ENCODE measurements at places on chromosomes 3 and 15.

- DNase-seq = no peak
Observed at GRCh38 chr3:117139681-117140080, 430.1 kb downstream of the TUSC7 start.

- DNase-seq = no peak
Observed at GRCh38 chr15:76939715-76940114, 8.2 kb downstream of the RCN2 start.

GRCh38 chr3:81742581-81742980 is 18.9 kb downstream of the GBE1 start:
- no peak for DNase-seq

DNA sequence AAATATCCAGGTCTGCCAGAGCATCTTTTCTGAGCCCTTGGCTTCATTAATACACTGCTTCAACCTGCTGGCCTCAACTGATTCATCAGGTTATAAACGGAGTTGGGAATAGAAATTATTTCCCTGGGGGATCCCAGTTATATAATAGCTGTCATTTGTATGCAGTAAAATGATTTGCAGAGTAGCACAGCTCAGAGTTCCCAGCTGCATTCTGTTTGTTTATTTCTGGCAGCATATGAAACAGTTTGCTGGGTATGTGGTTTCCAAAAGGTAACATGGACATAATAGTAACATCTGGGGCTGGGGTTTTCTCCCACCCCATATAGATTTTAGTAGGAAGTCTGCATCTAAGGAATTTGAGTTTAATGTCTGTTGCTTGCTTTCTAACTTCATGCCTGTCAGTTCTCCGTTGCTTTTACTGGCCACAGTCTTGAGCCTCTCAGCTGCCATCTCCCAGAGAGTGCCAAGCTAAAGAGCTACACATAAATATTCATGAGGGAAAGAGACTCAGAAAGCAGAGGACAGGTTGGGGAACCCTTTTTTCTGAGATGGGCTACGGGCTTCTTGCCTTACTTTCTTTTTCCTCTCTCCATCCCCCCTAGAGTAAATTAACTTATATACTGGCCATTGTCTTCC is 124.6 kb downstream of the TMEM108 start:
- DNase-seq = no peak

DNA sequence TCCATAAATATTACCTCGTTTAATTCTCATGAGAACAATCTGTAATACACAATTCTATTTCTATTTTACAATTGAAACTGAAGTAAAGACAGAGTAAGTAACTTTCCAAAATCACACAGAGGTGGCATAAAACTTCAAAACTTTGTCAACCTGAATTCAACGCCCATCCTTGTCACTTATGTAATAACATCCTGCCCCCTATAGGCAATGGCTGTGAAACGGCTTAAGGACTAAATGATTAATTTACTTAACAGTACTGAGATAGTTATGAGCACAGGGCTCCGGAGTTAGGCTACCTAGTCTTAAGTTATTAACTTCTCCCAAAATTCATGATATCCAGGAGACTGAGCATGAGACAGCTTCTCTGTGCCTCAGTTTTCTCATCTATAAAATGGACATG is 293.1 kb upstream of the CHRM5 start:
- DNase-seq = no peak

- DNase-seq = no peak
Observed at GRCh38 chr15:78880813-78881212, 8.1 kb downstream of the MORF4L1 start.

- no peak for DNase-seq
Observed at GRCh38 chr3:78402720-78403119, 1362.8 kb downstream of the ROBO2 start.

DNA sequence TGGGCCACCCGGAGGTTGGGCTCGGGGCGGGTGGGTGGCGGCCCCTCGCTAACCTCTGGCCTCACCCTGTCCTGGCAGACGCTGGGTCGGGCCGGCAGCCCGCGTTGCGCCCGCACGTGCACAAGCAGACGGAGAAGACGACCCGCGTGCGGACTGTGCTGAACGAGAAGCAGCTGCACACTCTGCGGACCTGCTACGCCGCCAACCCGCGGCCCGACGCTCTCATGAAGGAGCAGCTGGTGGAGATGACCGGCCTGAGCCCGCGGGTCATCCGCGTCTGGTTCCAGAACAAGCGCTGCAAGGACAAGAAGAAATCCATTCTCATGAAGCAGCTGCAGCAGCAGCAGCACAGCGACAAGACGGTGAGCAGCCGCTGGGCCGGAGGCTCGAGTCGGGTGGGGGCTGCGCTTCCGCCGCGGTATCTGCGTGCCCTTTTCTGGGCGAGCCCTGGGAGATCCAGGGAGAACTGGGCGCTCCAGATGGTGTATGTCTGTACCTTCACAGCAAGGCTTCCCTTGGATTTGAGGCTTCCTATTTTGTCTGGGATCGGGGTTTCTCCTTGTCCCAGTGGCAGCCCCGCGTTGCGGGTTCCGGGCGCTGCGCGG is 3.7 kb downstream of the ISL2 start:
- no peak for DNase-seq

DNA sequence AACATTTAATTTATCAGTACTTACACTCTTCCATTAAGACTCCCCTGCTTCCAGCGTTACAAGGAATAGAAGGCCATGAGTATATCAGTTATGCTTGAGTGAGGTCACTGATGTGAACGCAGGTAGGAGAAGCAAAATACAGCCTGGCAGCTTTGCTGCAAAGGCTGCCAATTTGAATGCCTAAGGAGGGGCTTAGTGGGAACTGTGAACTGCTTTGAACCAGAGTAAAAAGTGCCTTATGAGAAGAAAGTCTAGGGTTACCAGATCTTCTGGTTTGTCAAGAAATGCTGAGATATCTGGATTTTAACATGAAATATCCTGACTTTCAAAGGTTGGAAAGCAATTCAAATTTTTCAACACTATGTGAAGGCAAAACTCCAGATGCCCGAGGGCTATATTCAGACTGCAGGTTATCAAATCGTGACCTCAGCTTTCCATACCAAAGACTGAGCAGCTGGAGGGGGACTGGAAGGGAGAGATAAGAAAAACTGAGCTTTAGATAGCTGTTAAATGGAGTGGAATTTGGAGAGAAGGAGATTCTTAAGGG is 446.3 kb upstream of the NECTIN3 start:
- DNase-seq = no peak

DNA sequence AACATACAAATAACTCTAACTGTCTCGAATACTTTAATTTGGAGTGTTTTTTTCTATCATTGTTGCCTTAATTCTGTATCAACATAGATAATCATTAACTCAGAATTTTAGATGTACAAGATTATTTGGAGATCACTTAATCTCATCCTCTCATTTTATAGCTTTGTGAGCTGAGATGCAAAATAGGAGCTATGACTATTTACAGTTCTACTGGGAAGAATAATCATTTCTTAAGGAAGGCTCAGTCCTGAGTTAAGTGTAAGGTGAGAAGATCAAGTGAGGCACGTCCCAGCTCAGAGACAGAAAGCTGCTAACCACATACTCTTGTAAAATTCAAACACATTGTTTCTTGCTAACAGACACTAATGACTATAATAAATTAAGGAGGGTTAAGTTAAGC is 66.2 kb downstream of the CCDC54 start:
- DNase-seq = no peak

DNA sequence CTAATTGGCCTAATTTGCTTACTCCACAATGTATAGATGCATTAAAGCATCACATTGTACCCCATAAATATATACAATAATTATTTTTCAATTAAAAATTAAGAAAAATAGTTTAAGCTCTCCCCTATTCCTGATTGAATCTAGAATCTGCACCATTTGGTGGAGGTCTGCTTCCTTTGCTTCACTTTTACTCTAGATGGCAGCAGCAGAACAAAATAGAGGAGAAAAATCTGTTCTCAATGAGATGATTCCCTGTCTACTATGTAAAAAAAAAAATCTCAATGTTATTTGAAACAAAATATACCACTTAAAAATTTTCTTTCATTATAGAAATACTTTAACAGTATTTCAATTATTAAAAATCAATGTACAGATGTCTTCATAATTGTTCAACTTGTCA is 109.6 kb upstream of the FXR1 start:
- no peak for DNase-seq

DNA sequence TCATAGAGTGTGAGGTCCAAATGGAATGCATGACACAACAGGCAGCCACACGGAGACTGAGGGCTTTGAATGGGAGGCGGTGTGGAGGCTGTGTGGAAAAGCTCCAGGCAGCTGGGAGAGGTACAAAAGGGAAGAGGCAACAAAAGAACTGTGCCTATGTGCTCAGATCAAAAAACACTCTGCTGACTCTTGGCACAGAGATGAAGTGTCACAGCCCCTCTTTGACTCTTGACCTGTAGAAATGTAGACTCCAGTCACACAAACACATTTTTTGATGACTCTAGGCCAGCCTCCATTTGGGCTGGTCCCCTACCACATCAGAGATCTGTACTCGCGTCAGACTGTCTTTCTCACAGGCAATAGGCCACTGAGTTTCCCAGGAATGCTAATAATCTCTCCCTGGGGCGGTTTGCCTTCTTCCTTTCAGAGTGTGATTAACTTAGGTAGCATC is 456.0 kb downstream of the TUSC7 start:
- no peak for DNase-seq

DNA sequence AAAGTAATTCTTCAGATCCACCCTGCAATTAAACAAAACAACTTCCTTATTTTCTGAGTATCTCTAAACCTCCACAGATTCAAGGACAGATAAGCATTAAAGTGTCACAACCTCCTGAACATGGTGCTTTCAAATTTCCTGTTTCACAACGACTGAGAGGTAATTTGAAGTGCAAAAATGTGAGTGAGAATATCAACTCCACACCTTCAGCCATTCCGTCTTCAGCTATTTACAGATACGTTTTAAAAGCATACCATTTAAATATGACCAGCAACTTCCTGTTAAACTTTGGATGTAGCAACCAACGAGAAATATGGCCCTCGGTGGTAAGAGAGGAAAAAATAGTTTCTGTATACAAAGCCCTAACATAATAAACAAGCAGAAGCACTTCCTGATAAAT is 32.1 kb upstream of the PCSK6 start:
- no peak for DNase-seq

GRCh38 chr15:62365795-62366442 is 200.8 kb upstream of the C2CD4B start:
- DNase-seq = no peak

DNA sequence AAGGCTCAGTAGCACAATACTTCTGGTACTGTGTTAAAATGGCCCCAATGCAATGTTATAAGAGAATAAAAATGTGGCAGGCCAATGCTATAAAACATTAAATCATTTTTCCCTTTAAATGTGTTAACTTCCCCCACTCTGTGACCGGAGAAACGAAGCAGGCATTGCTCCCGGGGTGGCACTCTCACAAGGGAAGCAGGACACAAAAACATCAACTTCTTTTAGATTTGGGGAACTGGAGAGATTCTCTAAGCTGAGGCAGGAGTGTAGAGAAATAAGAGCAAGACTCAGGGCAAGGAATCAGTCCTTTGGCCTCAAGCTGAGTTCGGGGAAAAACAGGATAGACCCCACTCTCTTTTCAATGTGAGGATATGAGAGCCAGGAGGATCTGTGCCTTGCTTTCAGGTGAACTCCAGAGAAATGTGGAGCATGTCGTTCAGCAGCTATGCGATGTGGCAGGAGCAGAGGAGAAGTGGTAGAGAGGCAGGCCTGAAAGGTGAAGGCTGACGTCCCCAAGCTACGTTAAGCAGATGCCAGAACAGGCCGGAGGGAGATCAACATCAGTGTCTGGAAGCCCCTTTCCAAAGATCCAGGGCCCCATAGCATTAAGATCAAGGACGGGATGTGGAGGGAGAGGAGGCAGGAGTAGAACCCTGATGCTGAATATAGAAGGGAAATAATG is 160.2 kb downstream of the PLD1 start:
- DNase-seq = no peak

DNA sequence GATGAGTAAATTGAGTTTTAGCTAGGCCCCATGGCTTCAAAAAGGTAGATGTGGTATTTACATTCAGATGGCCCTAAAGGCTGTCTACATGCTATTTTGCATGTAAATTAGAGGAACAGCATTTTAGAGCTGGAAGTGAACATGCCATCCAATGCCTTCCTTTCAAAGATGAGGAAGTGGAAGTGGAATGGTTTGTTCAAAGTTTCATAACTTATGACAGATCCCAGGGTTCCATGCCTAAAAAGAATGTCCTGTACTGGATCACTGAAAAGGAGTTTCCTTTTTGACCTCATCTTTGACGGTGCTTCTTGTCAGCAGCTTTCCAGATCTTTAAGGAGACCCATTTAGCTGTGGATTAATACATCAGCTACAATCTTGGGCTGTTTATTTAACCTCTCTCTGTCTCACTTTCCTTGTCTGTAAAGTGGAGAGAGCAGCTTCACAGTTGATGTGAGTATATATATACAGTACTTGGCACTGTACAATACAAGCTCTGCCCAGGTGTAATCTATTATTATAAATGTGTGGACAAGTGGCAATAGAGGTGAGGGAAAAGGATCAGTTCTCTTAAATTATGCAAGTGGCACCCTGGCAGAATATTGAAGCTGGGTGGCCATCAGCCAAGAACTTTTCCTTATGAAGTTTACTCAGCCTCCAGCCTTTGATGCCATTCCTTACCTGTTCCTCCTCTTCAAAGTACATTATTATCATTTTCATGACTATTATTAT is 68.7 kb upstream of the GOLGA8B start:
- no peak for DNase-seq

GRCh38 chr3:177944228-177944661 is 592.0 kb upstream of the KCNMB2 start:
- DNase-seq = no peak

- no peak for DNase-seq
Observed at GRCh38 chr3:18024715-18025114, 282.3 kb upstream of the TBC1D5 start.

GRCh38 chr3:37910671-37911400 is 49.2 kb downstream of the CTDSPL start:
- no peak for DNase-seq

DNA sequence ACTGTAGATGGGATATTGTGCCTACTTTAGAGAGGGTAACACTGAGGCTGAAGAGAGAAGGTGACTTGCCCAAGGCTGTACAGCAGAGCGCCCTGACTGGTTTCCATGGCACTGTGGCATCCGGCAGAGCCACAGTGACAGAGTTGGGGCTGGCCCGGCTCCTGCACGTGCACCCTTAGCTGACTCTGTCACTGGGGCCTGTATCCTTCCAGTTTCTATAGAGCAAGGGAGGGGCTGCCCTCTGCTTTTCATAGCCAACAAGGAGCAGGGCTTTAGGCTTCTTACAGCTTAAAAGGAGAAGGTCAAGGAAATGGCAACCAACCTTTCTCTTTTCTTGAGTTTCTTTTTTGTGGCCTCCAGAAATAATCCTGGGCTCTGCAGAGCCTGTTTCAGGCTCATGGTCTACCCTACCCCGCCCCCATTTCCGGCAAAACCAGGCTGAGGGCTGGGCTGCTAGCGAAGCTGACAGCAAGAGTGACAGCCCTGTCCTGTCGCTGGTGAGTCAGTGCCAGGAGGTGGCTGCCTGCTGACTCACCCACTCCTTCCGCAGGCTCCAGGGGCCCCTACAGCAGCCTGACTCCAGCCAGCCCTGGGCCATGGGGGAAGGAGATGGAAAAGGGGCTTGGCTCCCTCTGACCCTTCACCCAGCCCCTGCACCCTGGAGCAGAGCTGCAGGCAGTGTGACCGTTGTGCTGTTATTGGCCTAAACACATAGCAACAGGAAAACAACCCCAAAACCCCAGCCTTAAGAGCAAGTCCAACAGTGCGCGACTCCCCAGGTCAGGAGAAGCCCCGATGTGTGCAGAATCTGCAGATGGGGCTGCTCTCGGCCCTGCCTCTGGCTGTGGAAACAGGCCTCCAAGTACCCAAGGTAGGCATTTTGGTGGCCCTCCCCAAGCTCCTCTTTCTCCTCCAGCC is 29.8 kb downstream of the SLC6A6 start:
- DNase-seq = peak; percentile 90

Measured in stimulated activated CD8-positive, alpha-beta memory T cell treated with anti-CD3 and anti-CD28 coated beads, Interleukin-4, amount 100 ng/mL, for 1 hour (primary cell).